ENCODE measurements at places on chromosomes 6 and 20. TPM values are rescaled to one million over a fixed set of nuclear protein-coding genes. Genes with fewer than 3 reads are reported as not detected.
A peak's percentile ranks its signal among the peaks of the same experiment; 100 is the strongest.

DNA sequence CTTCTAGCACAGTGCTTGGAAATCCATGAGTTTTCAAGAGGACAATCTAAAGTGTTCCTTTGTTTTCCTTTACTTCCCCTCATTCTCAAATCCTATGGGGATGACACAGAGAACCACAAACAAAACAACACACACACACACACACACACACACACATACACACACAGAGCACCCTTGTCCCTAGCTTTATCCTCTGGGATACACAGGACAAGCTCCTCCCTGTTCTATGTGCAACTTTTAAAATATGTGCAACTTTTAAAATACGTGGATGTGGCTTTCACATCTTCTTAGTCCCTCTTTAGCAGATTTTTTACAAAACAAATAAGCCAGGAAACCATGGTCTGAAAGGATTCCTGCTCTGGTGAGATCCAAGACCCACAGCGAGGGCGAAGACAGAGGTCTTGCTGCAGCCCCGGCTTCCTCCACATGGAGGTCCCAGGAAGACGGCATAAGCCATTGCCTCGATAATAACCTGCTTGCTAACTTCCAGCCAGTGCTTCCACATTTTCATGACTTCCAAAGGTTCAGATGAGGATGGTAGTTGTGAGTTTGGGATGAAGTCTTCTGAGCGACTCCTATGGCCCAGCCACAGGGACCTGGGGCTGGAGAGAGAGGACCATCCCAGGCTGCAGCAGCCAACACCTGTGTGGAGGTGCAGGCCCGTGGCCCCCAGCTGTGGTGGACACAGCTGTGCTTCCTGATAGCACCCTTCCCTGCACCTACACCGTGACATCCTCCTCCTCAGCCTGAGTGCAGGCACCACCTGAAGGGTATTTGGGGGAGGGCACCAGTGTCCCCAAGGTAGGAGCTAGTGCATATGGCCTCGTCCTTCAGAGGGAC is 62.8 kb upstream of the CD93 start:
- no peaks in the 10 kb centered on the region for H3K36me3 ChIP-seq
- no peak overlapping the region for H3K27ac ChIP-seq
- DNase-seq: peak; percentile 10
- no peak overlapping the region for H3K4me3 ChIP-seq

GRCh38 chr20:63573647-63574131 is 350 bp downstream of the HELZ2 start:
- H3K27me3 ChIP-seq: no peaks in the 10 kb centered on the region
- H3K4me1 ChIP-seq: no peaks in the 10 kb centered on the region
- no peak overlapping the region for H3K27ac ChIP-seq
- no peaks in the 10 kb centered on the region for H3K36me3 ChIP-seq

DNA sequence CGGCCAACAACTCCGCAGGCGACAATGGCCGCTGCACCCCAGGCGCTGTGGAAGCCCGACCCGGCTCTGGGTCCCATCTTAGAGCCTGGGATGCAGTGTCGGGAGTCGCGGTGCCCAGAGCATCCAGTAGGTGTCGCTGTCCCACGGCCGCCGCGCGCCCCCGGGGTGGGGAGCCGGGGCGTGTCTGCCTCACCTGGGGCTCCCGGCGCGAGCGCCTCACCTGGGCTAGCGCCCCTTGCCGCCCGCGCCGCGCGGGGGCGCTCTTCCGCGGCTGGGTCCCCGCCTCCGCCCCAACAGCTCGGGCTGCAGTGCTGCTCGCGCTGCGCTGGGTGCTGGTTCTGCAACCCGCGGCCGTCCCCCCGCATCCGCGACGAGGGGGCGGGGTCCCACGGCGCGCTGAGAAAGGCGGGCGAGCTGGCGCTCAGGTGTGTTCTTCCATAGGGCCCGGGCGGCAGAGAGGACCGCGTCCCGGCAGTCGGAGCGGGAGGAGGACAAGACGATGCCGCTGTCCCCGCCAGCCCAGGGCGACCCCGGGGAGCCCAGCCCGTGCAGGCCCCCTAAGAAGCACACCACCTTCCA is at the start of gene CRYBG1:
CRYBG1 (plus strand) TSS at position 308 of the 579 bp plus-strand sequence; CDS start at position 500, 192 bp downstream.
- H3K36me3 ChIP-seq: no peaks in the 10 kb centered on the region
- peak; percentile 95 for DNase-seq
- H3K4me3 ChIP-seq: peak within 1 kb of the TSS; percentile 82
- no peaks in the 10 kb centered on the region for H3K27me3 ChIP-seq
- H3K27ac ChIP-seq: no peak within 1 kb of the TSS

DNA sequence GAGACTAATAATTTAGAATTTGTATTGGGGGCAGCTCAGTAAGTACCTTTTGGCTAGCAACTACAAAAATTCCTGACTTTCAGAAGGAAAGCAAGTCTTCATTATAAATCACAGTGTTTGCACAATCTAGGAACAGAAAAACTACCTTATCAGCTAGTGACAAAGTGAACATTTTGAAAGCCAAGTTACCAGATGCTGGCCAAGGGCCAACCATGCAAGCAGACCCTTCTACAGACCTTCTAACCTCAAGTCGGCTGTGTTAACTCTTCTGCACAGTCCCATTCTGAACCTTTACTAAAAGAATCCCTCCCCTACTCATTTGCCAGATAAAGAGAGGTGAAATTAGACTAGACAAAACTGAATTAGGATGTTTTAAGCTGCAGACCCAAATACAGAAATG is 341.9 kb downstream of the COL12A1 start:
- H3K27me3 ChIP-seq: no peaks in the 10 kb centered on the region
- H3K36me3 ChIP-seq: no peaks in the 10 kb centered on the region

GRCh38 chr6:31479933-31480535 is 17.9 kb upstream of the MICB start:
- H3K27me3 ChIP-seq: 0 out of 2 replicates have a peak, but pooled peaks cover 2% of the 10 kb centered on the region
- no peak overlapping the region for H3K4me3 ChIP-seq

- no peak for DNase-seq
- H3K36me3 ChIP-seq: peaks cover 60% of the 10 kb centered on the region
- no peaks in the 10 kb centered on the region for H3K4me1 ChIP-seq
- H3K27ac ChIP-seq: no peak overlapping the region
- no peak overlapping the region for H3K4me3 ChIP-seq
Observed at GRCh38 chr6:138943089-138943625, 44.9 kb downstream of the REPS1 start.

Gene GGTLC1
- not detected for total RNA-seq

GRCh38 chr20:40900666-40901215 is 127.9 kb upstream of the TOP1 start:
- H3K27ac ChIP-seq: no peak overlapping the region
- H3K4me3 ChIP-seq: no peak overlapping the region
- no peaks in the 10 kb centered on the region for H3K4me1 ChIP-seq
- H3K27me3 ChIP-seq: no peaks in the 10 kb centered on the region
- no peak for DNase-seq

GRCh38 chr6:119610265-119610664 is 260.7 kb upstream of the MAN1A1 start:
- H3K4me1 ChIP-seq: no peaks in the 10 kb centered on the region
- no peak overlapping the region for H3K27ac ChIP-seq
- no peaks in the 10 kb centered on the region for H3K27me3 ChIP-seq
- no peaks in the 10 kb centered on the region for H3K36me3 ChIP-seq

Data from H9 (cell line).